ENCODE measurements at places on chromosomes 4 and X. TPM values are rescaled to one million over a fixed set of nuclear protein-coding genes. Genes with fewer than 3 reads are reported as not detected.

DNA sequence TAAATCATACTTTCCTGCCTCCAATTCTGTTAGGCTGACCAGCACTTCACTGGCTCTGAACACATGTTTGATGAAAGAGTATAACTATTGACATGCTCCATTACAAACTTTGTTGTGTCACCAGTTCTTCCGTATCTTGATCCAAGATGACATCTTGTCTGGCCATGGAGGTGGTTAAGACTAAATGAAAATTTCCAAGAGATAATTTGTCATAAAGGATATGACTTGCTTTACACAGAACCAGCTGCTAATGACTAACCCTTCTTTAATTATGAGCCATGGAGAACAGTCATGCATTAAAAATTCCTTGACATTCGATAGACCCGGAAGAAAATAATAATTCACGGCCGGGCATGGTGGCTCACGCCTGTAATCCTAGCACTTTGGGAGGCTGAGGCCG is 17.7 kb upstream of the N4BP2 start:
- H3K27me3 ChIP-seq: no peaks in the 10 kb centered on the region
- H3K4me1 ChIP-seq: no peaks in the 10 kb centered on the region
- DNase-seq: no peak
- H3K36me3 ChIP-seq: no peaks in the 10 kb centered on the region
- H3K4me3 ChIP-seq: no peak overlapping the region
- H3K27ac ChIP-seq: no peak overlapping the region

DNA sequence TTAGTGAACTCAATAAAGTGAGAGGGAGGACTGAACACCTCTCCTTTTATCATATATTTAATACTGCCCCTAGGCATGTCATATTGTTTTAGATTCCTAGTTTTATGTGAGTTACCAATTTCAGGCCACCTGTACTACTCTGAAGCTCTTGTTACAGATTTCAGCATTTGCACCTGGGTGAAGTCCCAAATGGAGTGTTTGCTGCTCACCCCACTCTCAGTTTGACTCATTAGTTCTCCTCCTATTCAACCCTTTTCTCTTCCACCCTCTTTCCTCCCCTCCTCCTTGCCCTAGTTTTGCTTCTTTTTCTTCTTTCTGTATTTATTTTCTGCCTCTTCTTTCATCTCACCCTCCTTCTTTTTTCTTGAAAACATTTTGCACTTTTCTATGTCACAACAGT is 1852.2 kb upstream of the IGFBP7 start:
- H3K27me3 ChIP-seq: no peaks in the 10 kb centered on the region
- H3K4me3 ChIP-seq: no peak overlapping the region
- no peaks in the 10 kb centered on the region for H3K36me3 ChIP-seq
- no peak overlapping the region for H3K27ac ChIP-seq
- no peaks in the 10 kb centered on the region for H3K4me1 ChIP-seq

- no peaks in the 10 kb centered on the region for H3K27me3 ChIP-seq
- H3K36me3 ChIP-seq: no peaks in the 10 kb centered on the region
- DNase-seq: no peak
- no peak overlapping the region for H3K4me3 ChIP-seq
- H3K27ac ChIP-seq: no peak overlapping the region
Measured at GRCh38 chr4:184444953-184445309, 29.4 kb downstream of the IRF2 start.

DNA sequence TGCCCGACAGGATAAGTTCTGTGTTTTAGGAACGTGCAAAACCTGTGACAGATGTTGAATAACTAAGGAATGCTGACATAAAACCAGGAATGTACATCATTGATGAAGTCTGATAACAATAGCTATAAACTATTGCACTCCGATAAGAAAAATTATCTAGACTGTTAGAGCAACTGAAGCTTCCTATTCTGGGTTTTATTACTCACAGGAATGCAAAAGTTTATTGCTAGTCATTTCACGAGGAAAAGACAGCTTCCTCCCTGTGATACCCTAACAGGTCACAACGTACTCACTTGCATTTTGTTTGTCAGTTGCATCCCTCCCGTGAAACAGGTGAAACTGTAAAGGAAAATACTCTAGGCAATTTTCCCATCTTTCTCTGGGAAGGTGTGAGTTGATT is 65.9 kb downstream of the CLDN22 start:
- no peaks in the 10 kb centered on the region for H3K4me1 ChIP-seq
- no peak overlapping the region for H3K4me3 ChIP-seq
- DNase-seq: no peak
- H3K27me3 ChIP-seq: no peaks in the 10 kb centered on the region

DNA sequence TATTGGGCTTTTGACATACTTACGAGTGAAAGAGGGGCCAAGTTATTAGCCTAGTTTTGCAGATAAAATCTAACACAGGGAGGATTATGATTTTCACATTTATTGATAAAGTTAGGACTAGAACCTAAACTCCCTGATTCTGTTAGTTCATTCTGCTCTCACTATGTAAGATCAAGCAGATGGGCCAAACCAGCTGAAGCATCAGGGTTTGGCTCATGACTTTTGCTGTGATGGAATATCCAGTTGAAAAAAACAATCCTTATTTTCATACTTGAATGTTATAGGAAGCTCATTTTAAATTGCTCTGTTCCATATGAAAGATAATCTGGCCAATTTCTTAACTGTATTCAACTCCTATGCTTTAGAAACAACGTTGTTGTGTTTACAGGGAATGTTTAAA is 21.2 kb downstream of the SPRY1 start:
- DNase-seq: no peak
- no peaks in the 10 kb centered on the region for H3K4me1 ChIP-seq
- no peaks in the 10 kb centered on the region for H3K27me3 ChIP-seq

DNA sequence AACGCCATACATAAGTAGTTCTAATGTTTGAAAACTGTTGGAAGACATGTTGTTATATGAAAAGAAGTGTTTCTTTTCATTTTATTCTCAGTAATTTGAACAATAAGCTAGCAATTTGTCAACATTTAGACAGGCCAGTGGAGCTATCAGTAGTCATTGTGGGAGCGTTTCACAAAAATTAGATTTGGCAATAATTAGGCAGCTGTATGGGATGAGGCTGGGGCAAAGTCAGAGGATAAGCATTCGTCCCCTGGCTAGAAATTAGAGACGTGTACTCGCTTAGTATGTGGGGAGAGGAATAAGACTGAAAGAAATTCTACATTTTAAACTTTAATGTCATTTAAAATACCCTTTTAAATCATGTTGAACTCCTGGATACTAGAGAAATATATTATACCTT is 70.6 kb downstream of the TMEM144 start:
- H3K27me3 ChIP-seq: no peaks in the 10 kb centered on the region
- no peak overlapping the region for H3K4me3 ChIP-seq
- no peaks in the 10 kb centered on the region for H3K36me3 ChIP-seq
- DNase-seq: no peak
- no peaks in the 10 kb centered on the region for H3K4me1 ChIP-seq

DNA sequence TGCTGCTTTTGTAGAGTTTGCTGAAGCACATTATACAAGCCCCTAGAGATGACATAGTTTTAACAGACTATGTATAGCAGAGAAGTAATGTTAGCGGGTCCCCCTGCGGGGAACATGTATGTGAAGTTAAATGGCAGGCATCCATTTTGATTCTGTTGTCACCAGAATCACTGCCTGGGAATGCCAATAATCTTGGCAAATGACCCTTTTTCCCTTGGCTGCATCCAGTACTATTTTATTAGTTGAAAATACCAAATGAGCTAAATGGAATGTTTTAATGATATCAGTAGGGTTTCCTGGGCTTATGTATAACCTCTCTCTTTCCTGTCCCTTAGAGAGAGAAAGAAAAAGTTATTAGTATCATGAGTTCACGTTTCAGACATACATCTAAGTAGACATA is 93.6 kb downstream of the LIMCH1 start:
- no peak for DNase-seq
- H3K27ac ChIP-seq: no peak overlapping the region
- no peak overlapping the region for H3K4me3 ChIP-seq
- H3K36me3 ChIP-seq: no peaks in the 10 kb centered on the region

- H3K27ac ChIP-seq: no peak overlapping the region
- H3K4me3 ChIP-seq: no peak overlapping the region
- no peaks in the 10 kb centered on the region for H3K27me3 ChIP-seq
- H3K4me1 ChIP-seq: no peaks in the 10 kb centered on the region
Measured at GRCh38 chr4:55358246-55358645, 12.2 kb downstream of the SRD5A3 start.

Gene FREM3
- total RNA-seq: not detected

Gene SLC38A5
- total RNA-seq: 10.2 TPM

Gene HERC5
- total RNA-seq: 14.6 TPM

Gene CDKL2
- 1.2 TPM for total RNA-seq
